Activated naive CD8-positive, alpha-beta T cell treated with anti-CD3 and anti-CD28 coated beads, Interleukin-2, amount 10 ng/mL, durations not matched to agents 7 days and 5 days (primary cell): ENCODE measurements at places on chromosomes 2 and 18. TPM values are rescaled to one million over a fixed set of nuclear protein-coding genes. Genes with fewer than 3 reads are reported as not detected.

- DNase-seq = no peak
Observed at GRCh38 chr2:230777721-230778120, 65.1 kb downstream of the CAB39 start.

DNA sequence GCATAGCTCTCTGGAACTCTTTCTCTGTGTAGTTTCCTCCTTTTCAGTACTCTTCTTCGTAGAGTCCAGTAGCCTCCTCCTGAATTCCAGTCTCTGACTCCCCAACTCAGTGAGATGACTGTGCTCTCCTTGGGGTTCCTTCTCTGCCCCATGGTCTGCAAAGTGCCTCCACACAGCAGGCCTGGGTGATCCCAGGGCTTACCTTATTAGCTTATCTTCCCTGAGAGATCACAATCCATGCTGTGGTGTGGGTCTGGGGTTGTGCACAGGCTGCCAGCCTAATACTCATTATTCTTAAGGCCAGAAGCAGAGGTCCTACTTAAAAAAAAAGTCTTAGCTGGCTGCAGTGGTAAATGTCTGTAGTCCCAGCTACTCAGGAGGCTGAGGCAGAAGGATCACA lies 4.6 kb upstream of the GPR39 start:
- no peak for DNase-seq

GRCh38 chr18:61554117-61554776 lies 221.0 kb downstream of the CDH20 start:
- DNase-seq = peak; percentile 71

- DNase-seq = no peak
Observed at GRCh38 chr2:149027590-149028250, 10.8 kb upstream of the LYPD6B start.

AQP12B gene
- total RNA-seq = not detected

DNA sequence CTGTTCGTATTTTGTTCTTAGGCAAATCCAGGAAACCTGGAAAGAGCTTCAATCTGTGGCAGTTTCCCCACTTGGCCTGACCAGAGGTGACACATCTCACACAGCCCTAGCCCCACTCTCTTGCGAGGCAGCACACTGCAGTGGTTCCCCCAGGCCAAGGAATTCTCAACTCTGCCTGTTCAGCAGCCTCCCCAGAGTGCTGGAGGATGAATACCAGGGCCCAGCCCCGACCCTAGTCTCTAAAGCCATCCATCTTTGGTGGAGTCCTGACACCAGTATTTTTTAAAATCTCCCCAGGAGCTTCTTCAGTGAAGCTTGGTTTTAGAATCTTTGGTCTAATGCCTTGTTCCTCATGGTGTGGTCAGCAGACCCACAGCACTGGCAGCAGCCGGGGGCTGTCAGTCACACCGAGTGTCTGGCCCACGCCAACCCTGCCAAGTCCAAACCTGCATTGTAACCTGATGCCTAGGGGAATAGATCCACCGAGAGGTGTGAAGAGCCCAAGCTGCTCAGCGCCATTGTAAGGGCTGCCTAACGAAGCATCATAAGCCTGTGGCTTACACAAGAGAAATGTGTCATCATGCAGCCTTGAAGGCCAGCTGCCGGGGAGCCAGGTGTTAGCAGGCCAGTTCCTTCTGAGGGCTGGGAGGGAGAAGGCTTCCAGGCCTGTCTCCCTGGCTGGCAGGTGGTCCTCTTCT lies 428.7 kb upstream of the ID2 start:
- no peak for DNase-seq

GRCh38 chr18:1581581-1581980 lies 676.9 kb downstream of the ADCYAP1 start:
- no peak for DNase-seq

DNA sequence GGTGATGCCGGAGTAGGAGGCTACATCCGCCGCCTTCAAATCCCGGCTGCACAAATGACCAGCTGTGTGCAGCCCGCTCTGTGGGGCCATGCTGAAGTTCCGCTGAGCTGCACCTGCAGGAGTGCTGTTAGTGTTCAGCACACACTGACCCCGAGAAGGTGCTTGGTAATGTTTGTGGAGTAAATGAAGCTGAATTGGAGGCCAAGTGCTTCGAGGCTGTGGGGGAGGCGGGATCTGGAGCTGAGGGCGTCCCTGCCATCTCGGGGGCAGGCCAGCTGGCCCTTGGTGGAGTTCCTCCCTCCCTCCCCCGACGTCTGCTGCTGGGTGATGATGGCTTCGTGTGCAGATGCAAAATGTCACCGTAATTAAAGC lies 23.2 kb downstream of the KCNF1 start:
- DNase-seq = no peak

- DNase-seq = no peak
Observed at GRCh38 chr2:102034683-102035548, 43.2 kb downstream of the IL1R2 start.

PREB gene
- total RNA-seq = 51.7 TPM

- no peak for DNase-seq
Observed at GRCh38 chr2:19488009-19488691, 129.7 kb upstream of the OSR1 start.

GRCh38 chr2:95333888-95334338 lies 36.8 kb downstream of the KCNIP3 start:
- DNase-seq = no peak

TCF23 gene
- total RNA-seq = not detected

RAB27B gene
- 1.4 TPM for total RNA-seq

DNA sequence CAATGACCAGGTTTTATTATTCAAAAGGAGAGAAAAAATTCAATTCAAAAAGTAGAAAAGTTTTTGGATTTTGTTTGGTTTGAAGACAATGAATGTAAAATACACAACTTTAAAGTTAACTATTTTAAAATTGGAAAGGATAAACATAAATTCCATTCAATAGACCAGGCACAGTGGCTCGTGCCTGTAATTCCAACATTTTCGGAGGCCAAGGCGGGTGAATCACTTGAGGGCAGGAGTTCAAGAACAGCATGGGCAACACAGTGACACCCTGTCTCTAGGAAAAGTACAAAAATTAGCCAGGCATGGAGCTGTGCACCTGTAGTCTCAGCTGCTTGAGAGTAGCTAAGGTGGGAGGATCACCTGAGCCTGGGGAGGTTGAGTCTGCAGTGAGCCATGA lies 54.7 kb downstream of the SCN9A start:
- no peak for DNase-seq

GRCh38 chr18:3709205-3709604 lies 259.2 kb downstream of the TGIF1 start:
- DNase-seq = no peak

DNA sequence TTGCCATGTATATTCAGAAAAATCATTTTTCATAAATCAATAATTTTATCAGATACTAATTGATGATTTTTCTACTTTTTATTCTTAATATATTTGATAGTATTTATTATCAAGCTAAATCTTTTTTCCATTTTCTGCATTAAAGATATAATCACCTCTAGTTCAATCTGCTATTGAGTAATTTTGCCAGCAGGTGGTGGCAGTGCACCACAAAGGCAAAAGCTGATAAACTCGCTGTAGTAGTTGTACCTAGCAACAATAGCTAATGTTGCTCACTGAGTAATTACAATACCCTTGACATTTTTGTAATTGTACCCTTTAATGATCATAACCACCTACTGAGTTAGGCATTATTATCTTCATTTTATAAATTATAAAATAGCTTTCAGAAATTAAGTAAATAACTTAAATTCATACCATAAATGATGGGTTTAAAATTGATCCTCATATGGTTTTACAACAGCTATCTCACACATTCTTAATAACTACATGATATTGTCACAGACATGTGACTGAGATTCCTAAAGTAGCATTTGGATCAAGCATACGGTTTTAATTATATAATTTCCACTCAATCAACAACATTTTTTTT lies 52.0 kb upstream of the CALCRL start:
- DNase-seq = peak; percentile 39

- DNase-seq = no peak
Observed at GRCh38 chr2:133503323-133503722, 64.9 kb downstream of the NCKAP5 start.

DUSP19 gene
- total RNA-seq = 1.7 TPM

DNA sequence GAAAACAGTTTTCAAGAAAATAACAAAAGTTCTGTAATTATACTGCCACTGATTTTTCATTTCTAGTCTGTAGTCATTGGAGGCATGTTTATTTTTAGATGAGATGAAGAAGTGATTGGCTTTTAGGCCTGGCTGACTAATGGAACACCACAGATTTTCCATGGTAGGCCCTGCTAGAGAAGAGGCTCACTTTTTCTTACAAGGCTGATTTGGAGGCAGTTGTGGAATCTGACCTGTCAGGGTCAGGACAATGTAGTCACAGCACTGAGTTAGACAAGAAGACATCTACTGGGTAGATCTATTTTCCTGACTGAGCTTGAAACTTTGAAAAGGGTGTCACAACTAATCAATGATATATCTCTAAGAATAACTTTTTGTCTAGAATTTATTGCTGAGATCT lies 43.9 kb downstream of the KDM3A start:
- DNase-seq = no peak

INHBB gene
- total RNA-seq = not detected

POTEI gene
- total RNA-seq = not detected

TACR1 gene
- total RNA-seq = not detected

GALR1 gene
- not detected for total RNA-seq

- no peak for DNase-seq
Observed at GRCh38 chr18:11035376-11035775, 114.0 kb downstream of the PIEZO2 start.

LMAN1 gene
- total RNA-seq = 56.5 TPM

AP1S3 gene
- total RNA-seq = 5.8 TPM

GRCh38 chr2:70830366-70830765 lies 5.2 kb downstream of the CD207 start:
- DNase-seq = no peak

- no peak for DNase-seq
Observed at GRCh38 chr2:96139181-96139758, 968 bp upstream of the ASTL start.

GRCh38 chr2:238857959-238858358 lies 10.1 kb downstream of the TWIST2 start:
- DNase-seq = no peak

DNA sequence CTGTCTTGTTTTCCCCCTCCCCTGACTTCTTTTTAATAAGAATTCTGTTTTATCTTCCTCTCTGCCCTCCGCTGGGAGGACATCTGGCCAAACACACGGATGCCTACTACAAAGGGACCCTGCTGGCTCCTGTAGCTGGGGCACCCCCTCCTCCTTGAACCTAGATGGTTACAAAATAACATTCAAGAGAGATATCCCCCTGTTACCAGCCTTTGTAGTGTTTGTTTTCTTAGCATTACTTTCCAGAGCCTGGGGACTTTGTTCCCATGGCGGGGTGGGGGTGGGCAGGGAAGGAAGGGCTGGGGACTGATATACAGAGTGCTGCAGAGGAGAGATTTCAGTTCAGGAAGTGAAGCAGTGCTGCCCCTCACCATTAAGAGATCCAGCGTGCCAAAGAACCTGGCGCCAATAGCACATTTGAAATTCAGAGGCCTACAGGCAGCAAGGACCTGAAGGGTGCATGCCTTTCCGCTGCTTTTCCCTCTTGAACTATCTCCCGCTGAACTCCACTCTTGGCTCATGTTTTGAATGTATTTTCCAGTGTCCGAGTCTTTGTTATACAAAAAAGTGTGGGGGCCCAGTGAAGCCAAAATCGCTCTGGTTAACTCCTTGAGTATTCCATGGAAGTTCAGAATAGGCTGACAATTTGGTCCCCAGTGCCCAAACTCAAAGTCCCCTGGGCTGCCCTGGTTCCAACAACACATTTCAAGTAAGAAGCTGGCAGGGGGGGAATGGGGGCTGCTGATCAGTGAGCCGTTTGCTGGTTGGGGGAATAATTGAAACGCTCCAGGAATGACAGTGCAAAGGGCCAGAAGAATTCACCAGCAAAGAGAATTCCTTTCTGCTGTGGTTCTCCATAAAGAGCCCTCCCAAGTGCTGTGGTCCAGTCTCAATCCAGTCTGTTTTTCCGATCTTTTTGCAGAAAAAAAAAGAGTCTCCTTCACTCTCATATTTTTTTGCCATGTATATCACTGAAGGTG lies 94.8 kb upstream of the THOC1 start:
- DNase-seq = no peak
